ENCODE measurements at places on chromosomes 1 and 21. TPM values are rescaled to one million over a fixed set of nuclear protein-coding genes. Genes with fewer than 3 reads are reported as not detected.
A peak's percentile ranks its signal among the peaks of the same experiment; 100 is the strongest.

DNA sequence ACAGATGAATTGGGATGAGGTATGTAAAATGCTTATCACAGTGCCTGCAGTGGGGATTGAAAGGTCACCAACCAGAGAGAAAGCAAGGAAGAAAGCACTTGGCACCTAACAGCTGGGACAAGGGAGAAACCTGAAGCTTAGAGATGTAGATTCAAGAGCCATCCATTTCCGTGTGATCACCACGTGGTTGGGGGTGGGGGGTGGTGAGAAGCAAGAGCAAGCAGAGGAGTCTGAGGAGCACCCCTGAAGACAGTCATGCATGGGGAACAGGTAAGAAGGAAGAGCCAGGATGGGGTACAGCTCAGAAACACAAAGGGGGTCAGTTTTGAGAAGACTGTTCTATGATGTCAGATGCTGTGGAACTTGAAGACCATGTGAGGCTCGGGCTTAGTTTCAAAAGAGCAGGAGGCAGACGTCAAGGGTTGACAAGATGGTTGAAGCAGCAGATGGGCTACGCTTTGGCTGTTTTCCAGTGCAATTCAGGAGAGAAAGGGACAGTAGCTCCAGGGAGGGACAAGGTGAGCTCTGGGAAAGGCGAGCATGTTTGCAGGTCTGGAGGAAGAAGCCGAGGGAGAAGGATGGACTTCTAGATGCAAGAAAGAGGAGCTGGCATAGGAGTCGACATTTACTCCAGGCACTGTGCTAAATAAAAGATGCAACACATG lies 17.4 kb downstream of the KANK4 start:
- DNase-seq, result no peak
- H3K4me1 ChIP-seq, result no peaks in the 10 kb centered on the region
- H3K4me3 ChIP-seq, result no peak overlapping the region
- H3K27ac ChIP-seq, result no peak overlapping the region

DNA sequence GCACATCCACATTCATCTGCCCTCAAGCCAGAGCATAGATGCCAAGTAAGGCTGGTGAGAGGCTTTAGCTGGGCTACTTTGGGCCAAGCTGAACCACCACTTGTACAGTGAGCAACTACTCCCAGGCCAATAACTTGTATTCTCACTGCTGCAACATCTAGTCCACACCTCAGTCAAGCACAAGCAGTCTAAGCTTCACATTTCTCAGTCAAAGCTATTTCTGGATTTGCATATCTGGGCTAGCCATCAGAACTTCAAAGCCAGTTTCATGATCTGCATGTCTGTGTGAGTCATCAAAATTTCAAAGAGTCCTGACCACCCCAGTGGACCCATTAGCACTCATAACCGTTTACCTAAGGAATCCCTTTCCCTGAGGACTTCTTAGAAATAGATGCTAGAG lies 77.7 kb upstream of the DIRAS3 start:
- H3K4me1 ChIP-seq, result peaks cover 4% of the 10 kb centered on the region
- H3K27ac ChIP-seq, result no peak overlapping the region
- H3K27me3 ChIP-seq, result no peaks in the 10 kb centered on the region
- no peak for DNase-seq
- no peak overlapping the region for H3K4me3 ChIP-seq

GRCh38 chr1:17472814-17473213 lies 33.3 kb upstream of the RCC2 start:
- no peak overlapping the region for H3K4me3 ChIP-seq
- H3K4me1 ChIP-seq, result peaks cover 7% of the 10 kb centered on the region
- no peaks in the 10 kb centered on the region for H3K27me3 ChIP-seq
- no peaks in the 10 kb centered on the region for H3K36me3 ChIP-seq

DNA sequence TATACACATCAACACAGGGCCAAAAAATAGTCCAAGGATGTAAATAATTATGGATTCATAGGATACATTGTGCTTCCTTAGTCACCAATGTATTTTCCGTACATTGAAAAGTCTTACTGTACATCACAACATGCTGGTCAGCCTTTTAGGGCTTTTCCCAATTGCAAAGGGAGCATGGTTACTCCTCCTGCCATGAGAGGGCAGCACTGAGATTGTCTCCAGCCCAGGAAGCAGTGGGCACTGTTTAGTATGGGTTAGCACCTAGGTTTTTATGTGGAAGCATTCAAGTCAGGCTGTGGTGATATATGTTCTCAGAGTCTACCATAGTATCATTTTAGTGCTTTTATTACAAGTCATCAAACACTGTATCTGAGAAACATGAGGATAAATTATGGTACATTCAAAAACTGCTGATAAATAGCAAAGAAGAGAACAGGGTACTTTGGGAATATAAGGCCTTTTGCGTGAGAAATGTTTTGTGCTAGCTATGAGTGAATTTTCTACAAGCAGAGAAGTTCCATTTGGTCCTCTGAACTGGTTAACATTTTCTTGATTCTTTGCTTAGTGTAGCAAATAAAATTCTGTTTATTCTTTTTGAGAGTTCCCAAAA lies 34.0 kb downstream of the ST6GALNAC5 start:
- H3K4me1 ChIP-seq, result no peaks in the 10 kb centered on the region
- DNase-seq, result peak; percentile 62
- H3K36me3 ChIP-seq, result peaks cover 20% of the 10 kb centered on the region
- H3K27me3 ChIP-seq, result no peaks in the 10 kb centered on the region
- H3K4me3 ChIP-seq, result no peak overlapping the region
- no peak overlapping the region for H3K27ac ChIP-seq

- DNase-seq, result peak; percentile 62
- no peak overlapping the region for H3K4me3 ChIP-seq
- no peak overlapping the region for H3K27ac ChIP-seq
Observed at GRCh38 chr21:45154511-45155508, 80.4 kb downstream of the ADARB1 start.

DNA sequence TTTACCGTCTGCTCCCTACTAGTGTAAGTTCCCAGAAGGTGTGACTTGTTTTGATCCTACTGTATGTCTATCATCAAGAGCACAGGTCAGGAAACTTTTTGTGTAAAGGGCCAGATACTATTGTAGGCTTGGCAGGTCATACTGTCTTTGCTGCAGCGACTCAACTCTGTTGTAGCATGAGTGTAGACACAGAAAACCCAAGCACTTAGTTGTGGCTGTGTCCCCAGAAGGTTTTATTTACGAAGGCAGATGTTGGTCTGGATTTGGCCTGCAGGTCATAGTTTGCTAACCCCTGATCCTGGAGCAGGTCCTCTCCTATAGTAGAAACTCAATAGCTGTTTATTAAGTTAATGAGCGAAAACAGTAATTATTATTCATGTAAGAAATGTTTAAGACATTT lies 365.9 kb upstream of the B3GALT2 start:
- H3K36me3 ChIP-seq, result no peaks in the 10 kb centered on the region
- H3K27ac ChIP-seq, result no peak overlapping the region

GRCh38 chr1:201190624-201191051 lies at the start of gene IGFN1:
IGFN1 (plus strand) TSS chr1:201190824; CDS start chr1:201193294, 2,470 bp downstream.
- peak within 1 kb of the TSS; percentile 40 for H3K4me3 ChIP-seq
- H3K36me3 ChIP-seq, result no peaks in the 10 kb centered on the region
- no peaks in the 10 kb centered on the region for H3K27me3 ChIP-seq
- no peaks in the 10 kb centered on the region for H3K4me1 ChIP-seq

- DNase-seq, result no peak
- H3K27me3 ChIP-seq, result peaks cover 3% of the 10 kb centered on the region
- H3K4me3 ChIP-seq, result no peak overlapping the region
- H3K4me1 ChIP-seq, result no peaks in the 10 kb centered on the region
- H3K36me3 ChIP-seq, result no peaks in the 10 kb centered on the region
Observed at GRCh38 chr1:180571832-180572636, 13.3 kb downstream of the OVAAL start.

- H3K36me3 ChIP-seq, result peaks cover 7% of the 10 kb centered on the region
- peak; percentile 15 for DNase-seq
Observed at GRCh38 chr1:7329868-7330615, 441.1 kb upstream of the VAMP3 start.

DNA sequence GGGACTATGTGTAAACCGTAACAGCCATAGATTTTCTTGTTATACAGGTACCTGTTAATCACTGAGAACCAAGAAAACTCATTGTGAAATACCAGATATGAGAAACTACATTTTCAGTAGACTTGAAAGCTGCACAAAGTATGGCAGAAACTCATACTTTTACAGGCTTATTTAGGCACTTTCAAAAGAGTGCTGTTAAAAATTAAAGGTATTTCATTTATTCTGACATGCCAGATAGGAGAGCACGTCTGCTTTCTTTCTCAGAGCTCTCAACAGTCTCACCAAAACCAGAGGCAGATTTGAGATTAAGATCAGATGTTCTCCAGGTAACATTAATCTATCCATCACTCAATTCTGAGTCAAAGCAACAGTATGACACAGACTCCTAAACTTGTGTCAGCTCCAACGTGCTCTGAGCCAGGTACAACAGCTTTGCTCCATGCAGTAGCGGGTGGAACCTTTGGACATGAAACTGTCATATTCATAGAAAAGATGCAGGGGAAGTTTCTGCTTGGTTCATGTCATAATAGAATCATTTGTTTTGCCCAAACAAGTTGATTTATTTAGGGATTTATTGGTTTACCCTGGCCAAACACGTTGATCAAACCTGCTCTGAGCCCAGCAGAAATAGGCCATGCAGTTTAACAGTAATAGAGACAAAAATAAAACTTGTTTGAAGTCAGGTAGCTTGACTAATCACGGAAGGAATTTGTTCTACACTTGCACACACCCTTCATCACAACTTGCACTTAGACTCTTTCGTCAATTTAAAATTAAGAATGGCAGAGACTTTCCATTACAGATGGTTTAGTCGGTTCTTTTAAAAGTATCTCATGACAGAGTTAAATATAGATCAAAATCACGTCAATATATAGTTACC lies 20.8 kb upstream of the TSNAX start:
- no peak overlapping the region for H3K4me3 ChIP-seq
- no peaks in the 10 kb centered on the region for H3K4me1 ChIP-seq
- no peaks in the 10 kb centered on the region for H3K36me3 ChIP-seq
- no peak for DNase-seq
- no peaks in the 10 kb centered on the region for H3K27me3 ChIP-seq

Gene VSIG8
- total RNA-seq, result not detected

Gene KRTAP10-4
- total RNA-seq, result not detected

- no peak overlapping the region for H3K27ac ChIP-seq
- H3K27me3 ChIP-seq, result no peaks in the 10 kb centered on the region
- peaks cover 8% of the 10 kb centered on the region for H3K4me1 ChIP-seq
- peaks cover 3% of the 10 kb centered on the region for H3K36me3 ChIP-seq
- DNase-seq, result no peak
- peak overlapping the region; percentile 28 for H3K4me3 ChIP-seq
Observed at GRCh38 chr21:31913182-31913608, 40.4 kb downstream of the HUNK start.

Gene UBXN10
- total RNA-seq, result 0.90 TPM

DNA sequence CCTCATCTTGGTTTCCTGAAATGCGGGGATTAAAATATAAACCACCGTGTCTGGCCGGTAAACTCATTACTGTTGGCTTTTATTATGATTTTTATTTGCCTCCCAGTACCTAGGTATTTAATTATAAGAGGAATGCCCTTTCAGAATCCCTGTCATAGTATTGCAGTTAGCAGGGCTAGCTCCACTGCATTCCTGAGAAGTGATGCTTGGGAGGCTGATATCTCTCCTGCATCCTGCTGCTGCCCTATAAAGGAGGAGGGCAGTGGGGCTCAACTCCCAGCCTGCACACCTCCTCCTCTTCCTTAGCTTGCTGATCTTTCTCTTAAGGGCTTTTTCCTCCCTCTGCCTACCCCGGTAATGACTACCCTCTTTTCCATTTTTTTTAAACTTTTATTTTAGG lies 19.9 kb upstream of the DISC1 start:
- peaks cover 2% of the 10 kb centered on the region for H3K4me1 ChIP-seq
- H3K27me3 ChIP-seq, result no peaks in the 10 kb centered on the region
- no peak overlapping the region for H3K4me3 ChIP-seq
- H3K36me3 ChIP-seq, result no peaks in the 10 kb centered on the region

Gene MYCBP
- 35.2 TPM for total RNA-seq

- no peaks in the 10 kb centered on the region for H3K4me1 ChIP-seq
- H3K36me3 ChIP-seq, result peaks cover 8% of the 10 kb centered on the region
- H3K27ac ChIP-seq, result no peak overlapping the region
- no peak overlapping the region for H3K4me3 ChIP-seq
Observed at GRCh38 chr1:10082785-10083479, 50.2 kb downstream of the UBE4B start.

- DNase-seq, result no peak
- no peak overlapping the region for H3K4me3 ChIP-seq
- H3K36me3 ChIP-seq, result peaks cover 6% of the 10 kb centered on the region
- no peaks in the 10 kb centered on the region for H3K27me3 ChIP-seq
- no peaks in the 10 kb centered on the region for H3K4me1 ChIP-seq
Observed at GRCh38 chr1:34896612-34897011, 32.8 kb downstream of the DLGAP3 start.

Gene F13B
- not detected for total RNA-seq

GRCh38 chr1:27666791-27667254 lies 5.2 kb downstream of the IFI6 start:
- DNase-seq, result no peak
- peaks cover 5% of the 10 kb centered on the region for H3K4me1 ChIP-seq
- H3K36me3 ChIP-seq, result no peaks in the 10 kb centered on the region
- H3K27ac ChIP-seq, result no peak overlapping the region
- H3K27me3 ChIP-seq, result no peaks in the 10 kb centered on the region
- H3K4me3 ChIP-seq, result no peak overlapping the region

GRCh38 chr1:30685796-30686165 lies 37.6 kb downstream of the MATN1 start:
- no peak for DNase-seq
- H3K36me3 ChIP-seq, result no peaks in the 10 kb centered on the region
- peak overlapping the region; percentile 72 for H3K4me3 ChIP-seq
- no peaks in the 10 kb centered on the region for H3K27me3 ChIP-seq

- H3K4me3 ChIP-seq, result no peak overlapping the region
- no peak overlapping the region for H3K27ac ChIP-seq
- H3K27me3 ChIP-seq, result no peaks in the 10 kb centered on the region
- H3K36me3 ChIP-seq, result no peaks in the 10 kb centered on the region
- no peaks in the 10 kb centered on the region for H3K4me1 ChIP-seq
Observed at GRCh38 chr1:189121941-189122340, 1355.7 kb downstream of the BRINP3 start.

Gene DNAJC6
- total RNA-seq, result 2.2 TPM

DNA sequence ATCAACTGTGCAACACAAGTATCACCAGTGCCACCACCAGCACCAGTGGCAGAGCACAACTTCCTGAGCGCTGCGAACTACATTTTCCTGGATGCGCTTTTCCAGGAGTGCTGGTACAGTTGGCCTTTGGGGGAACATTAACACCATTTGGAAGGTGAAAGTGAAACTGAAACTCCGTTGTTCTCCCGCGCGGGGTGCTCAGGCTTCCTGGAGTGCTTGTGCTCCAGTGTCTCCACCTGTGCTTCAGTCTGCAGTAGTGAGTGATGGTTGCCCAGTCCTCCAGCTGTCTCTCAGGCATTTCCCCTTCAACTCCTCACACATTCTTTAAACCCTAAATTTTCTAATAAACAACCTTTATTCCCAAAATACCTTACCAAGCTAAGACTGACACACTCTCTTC lies 187.8 kb downstream of the LRRIQ3 start:
- DNase-seq, result peak; percentile 24
- no peak overlapping the region for H3K4me3 ChIP-seq
- no peak overlapping the region for H3K27ac ChIP-seq
- H3K4me1 ChIP-seq, result no peaks in the 10 kb centered on the region
- H3K27me3 ChIP-seq, result no peaks in the 10 kb centered on the region
- no peaks in the 10 kb centered on the region for H3K36me3 ChIP-seq

DNA sequence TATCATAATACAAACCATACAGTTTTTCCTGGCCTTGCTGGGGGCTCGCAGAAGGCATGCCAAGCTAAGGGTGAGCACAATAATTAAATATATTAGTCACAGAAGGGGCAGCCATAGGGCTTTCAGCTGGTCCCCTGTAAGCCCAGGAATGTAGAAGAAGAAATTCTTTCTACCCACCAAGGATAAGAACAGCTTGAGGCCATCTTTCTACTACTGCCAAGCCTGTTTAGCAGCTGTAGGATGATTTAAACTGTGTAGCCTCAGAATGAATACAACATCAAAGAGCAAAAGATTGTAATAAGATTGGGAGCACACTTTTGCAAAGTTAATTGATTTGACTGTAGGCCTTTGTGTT lies 171.5 kb downstream of the LRRC7 start:
- DNase-seq, result no peak
- H3K27ac ChIP-seq, result no peak overlapping the region
- no peak overlapping the region for H3K4me3 ChIP-seq
- H3K36me3 ChIP-seq, result no peaks in the 10 kb centered on the region
- H3K4me1 ChIP-seq, result no peaks in the 10 kb centered on the region

Data from H9 (cell line).